ENCODE measurements at places on chromosomes 1 and 21.

- no peak for DNase-seq
Measured at GRCh38 chr21:28640326-28640725, 352.4 kb downstream of the LTN1 start.

- DNase-seq, result no peak
Measured at GRCh38 chr1:207991583-207992026, 80.7 kb upstream of the CD34 start.

DNA sequence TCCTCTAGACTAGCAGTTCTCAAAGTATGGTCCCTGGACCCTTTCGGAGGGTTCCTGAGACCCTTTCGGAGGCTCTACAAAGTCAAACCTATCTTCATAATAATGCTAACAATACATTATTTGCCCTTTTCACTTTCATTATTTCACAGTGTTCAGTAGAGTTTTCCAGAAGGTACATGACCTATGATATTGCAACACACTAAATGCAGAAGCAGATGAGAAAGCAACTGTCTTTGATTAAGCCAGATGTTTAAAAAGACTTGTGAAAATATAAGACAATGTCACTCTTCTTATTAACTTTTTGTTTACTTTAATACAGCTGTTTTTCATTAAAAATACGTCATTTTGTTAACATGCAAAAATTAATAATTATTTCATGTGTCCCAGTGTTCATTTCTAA lies 5.8 kb downstream of the KCNJ10 start:
- DNase-seq, result no peak

GRCh38 chr1:19957779-19958178 lies 21.6 kb downstream of the PLA2G2A start:
- DNase-seq, result no peak

- DNase-seq, result no peak
Measured at GRCh38 chr1:39142401-39143060, 62.0 kb upstream of the MACF1 start.

- no peak for DNase-seq
Measured at GRCh38 chr1:108042610-108043009, 77.6 kb upstream of the VAV3 start.

GRCh38 chr1:94560333-94560732 lies 18.8 kb upstream of the F3 start:
- DNase-seq, result no peak

DNA sequence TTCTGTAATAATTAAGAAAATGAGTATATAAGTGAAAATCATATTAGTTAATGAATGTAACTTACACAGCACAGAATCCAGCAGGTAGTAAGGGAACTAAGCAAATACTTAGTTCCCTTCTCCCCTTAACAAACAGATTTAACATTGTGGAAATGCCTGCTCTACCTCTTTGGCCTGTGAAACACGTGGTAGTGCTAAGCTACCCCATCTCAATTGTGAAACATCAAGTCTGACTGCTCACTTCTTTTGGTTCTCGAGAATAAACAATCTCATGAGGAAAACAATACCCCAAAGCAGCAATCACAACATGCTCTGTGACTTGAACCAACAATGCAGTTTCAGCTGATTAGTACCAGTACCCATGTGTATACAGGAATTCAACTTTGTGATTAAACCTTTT lies 4.7 kb downstream of the MYSM1 start:
- DNase-seq, result no peak

GRCh38 chr1:48679859-48680258 lies 96.8 kb downstream of the BEND5 start:
- DNase-seq, result no peak

GRCh38 chr21:39182484-39183271 lies 573 bp downstream of the PSMG1 start:
- DNase-seq, result peak; percentile 18

GRCh38 chr1:228408869-228409805 lies 2.5 kb upstream of the TRIM11 start:
- DNase-seq, result no peak

GRCh38 chr1:90957497-90957896 lies 64.3 kb downstream of the ZNF644 start:
- DNase-seq, result no peak

DNA sequence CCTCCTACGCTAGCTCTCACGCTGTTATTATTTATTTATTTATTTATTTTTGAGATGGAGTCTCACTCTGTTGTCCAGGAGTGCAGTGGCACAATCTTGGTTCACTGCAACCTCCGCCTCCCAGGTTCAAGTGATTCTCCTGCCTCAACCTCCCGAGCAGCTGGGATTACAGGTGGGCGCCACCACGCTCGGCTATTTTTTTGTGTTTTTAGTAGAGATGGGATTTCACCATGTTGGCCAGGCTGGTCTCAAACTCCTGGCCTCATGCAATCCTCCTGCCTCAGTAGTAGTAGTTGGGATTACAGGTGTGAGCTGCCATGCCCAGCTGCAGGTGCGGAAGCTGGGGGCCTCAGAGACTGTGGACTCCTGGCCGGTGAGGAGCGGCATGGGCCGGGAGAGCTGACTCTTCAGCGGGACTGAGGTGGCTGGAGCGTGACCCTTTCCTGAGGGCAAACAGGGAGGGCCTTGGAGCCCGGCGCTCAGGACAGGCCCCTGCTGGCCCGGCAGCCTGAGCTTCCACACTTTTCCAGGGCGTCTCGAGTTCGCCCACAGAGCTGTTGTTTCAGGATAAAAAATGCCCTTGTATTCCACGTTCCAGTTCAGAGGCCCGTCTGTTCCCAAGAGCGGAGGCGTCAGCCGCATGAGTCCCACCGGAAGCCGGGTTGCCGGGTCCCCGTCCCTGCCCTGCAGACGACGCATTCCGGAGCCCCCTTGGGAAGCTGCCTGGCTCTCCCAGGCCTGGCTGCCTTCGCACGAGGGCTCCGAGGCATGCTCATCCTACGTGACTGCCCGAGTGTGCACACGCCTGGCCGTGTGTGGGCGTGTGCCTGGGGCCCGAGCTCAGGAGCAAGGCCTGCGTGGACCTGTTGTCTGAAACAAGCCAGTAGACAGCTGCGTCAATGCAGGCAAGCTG lies 126.2 kb downstream of the SIK1 start:
- no peak for DNase-seq

DNA sequence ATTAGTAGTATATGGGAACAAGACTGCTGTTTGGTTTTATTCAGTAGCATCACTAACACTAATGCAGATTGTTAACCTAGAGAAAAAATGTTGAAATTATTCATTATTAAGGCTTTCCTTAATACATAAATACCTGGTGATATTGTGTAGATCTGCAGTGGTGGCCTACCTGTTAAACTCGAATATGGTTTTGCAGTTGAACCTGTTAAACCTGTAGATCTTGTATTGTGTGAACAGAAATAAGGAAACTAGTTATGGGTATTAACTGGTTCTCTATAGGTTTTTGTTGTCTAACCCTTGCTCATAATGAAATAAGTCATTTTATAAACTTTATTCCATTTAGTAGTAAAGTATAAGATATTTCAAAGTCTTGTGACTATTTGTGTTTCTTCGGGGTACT lies 23.9 kb downstream of the PKN2 start:
- DNase-seq, result no peak

- DNase-seq, result no peak
Measured at GRCh38 chr1:211328084-211328694, 1.6 kb downstream of the TRAF5 start.

DNA sequence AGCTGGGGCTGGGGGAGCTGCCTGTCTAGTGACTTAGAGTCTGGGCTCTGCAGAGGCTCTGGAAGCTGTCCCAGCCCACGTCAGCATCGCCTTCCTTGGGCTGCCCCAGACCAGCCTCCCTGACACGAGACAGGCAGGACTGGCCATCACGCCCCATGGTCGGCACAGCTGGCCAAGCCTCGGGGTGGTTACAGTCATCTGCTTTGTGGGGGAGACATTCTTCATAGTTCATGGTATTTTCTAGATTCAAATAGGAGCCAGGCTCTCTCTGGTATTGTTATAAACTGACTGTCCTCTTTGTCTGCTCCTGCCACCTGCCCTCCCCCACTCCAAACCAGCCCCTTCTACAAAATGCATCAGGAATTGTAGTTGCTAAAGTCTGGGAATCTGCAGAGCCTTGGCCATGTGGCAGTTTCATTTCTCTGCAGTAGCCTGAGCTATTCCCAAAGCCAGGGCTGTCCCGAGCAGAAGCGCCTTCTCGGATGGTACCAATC lies 29.4 kb downstream of the OLFML2B start:
- peak; percentile 76 for DNase-seq

DNA sequence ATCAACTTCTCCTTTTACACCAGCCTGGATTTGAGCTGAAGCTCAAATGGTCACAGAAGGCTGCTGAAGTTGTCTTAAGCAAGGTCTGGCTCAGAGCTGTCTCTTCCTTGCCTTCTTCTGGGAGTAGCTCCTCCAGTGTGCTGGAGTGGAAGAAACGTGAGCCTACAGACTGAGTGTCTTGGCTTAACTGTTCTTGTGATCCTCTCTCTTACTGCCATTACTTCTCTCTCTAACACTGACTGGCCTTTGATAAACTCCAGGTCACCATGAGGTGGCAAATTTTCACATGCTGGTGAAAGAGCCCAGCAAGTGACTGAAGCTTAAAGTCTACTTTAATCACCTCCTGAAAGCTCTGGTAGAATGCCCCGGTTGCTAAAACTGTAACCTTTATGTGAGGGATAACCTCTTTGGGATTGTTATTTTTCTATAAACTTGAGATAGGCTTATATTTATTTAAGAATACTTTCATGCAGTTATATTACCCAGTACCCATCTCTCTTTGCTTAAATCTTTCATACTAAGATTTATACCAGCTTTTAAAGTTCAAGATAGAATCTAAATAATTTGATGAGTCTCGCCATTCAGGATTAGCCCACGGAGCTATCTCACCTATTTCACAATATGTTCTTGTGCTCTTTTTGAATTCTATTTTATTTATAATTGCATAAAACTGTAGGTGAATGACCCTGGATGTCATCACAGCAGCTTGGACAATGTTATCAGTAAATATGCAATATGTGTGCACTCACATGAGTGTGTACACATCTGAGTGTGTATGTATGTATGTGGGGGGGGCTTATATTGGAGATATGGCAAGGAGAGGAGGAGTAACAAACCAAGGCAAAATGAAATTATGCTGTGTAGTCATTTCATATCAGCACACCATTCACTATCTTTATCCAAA lies 924.0 kb downstream of the LTN1 start:
- no peak for DNase-seq

- DNase-seq, result no peak
Measured at GRCh38 chr1:151504759-151505158, 6.4 kb upstream of the CGN start.

- DNase-seq, result peak; percentile 3
Measured at GRCh38 chr21:14675774-14676530, 129.8 kb upstream of the SAMSN1 start.

DNA sequence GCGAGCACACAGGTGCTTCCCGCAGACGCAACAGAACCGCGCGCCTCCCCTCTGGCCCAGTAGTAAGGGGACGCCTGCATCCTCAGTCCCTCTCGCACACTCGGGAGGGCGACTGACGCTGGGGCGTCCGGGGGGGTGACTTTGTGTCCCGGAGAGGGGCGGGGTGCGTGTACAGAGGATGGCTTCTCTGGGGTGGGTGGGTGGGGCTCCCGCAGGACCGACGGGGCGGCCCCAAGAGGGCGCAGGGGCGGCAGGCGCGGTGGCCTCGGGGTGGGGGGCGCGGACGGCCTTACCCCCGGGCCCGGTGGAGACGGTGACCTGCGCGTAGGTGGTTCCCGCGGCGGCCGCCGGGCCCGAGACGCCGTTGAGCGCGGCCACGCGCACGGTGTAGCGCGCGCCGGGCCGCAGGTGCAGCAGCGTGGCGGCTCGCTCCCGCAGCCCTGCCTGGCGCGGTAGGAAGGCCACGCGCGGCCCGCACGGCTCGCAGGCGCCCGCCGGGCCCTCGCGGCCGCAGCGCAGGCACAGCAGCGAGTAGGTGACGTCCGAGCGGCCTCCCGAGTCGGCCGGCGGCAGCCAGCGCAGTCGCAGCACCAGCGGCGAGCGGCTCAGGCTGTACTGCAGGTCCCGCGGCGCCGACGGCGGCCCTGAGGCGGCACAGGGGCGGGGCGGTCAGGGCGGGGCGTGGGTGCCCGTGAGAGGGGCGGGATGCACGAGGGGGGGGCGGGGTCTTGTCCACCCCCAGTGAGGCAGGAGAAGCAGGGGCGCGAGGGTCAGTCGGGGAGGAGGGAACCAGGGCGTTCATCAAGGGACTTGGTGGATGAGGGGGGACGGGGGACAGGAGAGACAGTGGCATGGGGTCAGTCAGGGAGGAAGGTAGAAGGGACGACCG lies 12.1 kb downstream of the EPHA10 start:
- no peak for DNase-seq

GRCh38 chr1:76919085-76919484 lies 51.8 kb downstream of the ST6GALNAC5 start:
- no peak for DNase-seq

- DNase-seq, result peak; percentile 95
Measured at GRCh38 chr21:36989699-36990507, 16.6 kb upstream of the RIPPLY3 start.

DNA sequence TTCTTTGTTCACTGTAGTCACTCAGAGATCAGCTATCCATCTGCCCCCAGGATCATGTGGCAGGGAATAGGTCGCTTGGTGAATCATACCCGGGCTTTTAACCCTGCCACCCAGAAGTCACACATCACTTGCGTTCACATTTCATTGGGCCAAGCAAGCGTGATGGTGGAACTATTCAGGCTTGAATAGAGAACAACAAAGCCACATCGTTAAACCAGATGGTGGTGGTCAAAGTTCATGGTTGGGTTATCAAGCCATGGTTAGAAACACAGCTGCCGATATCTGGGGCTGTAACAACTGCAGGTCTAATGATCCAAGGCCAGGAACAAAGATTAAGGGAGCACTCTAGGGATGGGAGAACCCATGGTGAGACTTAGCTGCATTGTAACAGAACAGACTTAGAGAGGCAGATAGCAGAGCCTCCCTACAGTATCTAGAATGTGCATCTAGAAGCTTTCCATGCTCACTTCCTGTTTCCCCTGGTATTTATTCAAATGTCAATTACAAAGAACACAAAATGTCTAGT lies 40.0 kb upstream of the PTPRC start:
- no peak for DNase-seq

DNA sequence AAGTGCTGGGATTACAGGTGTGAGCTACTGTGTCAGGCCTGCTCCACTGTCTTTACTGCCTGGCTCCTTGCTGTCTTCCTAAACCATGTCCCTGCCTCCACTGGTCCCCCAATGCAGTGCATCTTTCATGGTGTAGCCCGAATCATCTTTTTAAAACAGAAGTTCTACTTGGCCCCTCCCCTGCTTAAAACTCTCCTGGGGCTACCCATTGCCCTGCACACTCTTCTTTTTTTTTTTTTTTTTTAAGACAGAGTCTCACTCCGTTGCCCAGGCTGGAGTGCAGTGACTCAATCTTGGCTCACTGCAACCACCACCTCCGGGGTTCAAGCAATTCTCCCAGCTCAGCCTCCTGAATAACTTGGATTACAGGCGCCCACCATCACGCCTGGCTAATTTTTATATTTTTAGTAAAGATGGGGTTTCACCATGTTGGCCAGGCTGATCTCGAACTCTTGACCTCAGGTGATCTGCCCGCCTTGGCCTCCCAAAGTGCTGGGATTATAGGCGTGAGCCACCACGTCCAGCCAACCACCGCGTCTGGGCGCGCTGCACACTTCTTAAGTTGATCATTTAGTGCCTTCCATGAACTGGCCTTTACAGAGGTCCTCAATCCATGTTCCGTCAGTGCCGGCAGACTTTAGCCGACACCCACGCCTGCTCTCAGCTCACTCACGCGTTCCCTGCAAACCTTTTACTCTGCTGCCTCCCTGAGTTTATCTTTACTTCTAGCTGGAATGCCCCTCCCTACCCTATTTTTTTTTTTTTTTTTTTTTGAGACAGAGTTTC lies 2.4 kb downstream of the FCN3 start:
- DNase-seq, result no peak

Data from hypothalamus (tissue), 51 donors.